ENCODE measurements at places on chromosomes 5 and 9.

GRCh38 chr5:133914434-133914833, 54.0 kb downstream of the C5orf15 start:
- DNase-seq, result no peak

DNA sequence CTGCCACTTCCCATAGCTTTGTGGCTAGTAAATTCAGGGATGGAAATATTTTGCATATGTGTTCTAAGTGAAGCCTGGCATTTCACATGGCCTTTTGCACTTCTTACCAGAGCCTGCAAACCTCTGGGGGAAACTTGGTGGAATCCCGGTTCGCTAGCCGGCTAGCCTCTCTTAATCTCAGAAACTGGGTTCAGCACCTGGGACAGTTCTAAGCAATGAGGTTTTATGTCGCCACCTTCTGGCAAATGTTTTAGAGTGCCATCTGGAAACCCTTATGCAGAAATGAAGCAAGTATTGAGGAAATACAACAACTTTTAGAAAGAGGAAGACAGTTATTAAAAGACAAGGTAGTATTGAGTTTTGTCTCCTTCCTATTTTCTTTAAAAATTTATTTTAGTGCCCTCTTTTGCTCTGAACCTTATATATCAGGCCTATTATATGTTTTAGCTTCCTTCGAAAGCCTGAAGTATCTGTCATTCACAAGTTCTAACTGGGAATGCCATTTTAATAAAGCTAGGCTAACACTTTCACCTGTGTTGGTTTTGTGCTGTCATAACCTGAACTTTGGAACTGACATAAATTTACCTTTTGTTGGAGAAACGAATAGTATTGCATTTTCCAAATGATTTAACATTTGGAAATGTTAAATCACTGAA, 963 bp upstream of the HTR1A start:
- peak; percentile 58 for DNase-seq

DNA sequence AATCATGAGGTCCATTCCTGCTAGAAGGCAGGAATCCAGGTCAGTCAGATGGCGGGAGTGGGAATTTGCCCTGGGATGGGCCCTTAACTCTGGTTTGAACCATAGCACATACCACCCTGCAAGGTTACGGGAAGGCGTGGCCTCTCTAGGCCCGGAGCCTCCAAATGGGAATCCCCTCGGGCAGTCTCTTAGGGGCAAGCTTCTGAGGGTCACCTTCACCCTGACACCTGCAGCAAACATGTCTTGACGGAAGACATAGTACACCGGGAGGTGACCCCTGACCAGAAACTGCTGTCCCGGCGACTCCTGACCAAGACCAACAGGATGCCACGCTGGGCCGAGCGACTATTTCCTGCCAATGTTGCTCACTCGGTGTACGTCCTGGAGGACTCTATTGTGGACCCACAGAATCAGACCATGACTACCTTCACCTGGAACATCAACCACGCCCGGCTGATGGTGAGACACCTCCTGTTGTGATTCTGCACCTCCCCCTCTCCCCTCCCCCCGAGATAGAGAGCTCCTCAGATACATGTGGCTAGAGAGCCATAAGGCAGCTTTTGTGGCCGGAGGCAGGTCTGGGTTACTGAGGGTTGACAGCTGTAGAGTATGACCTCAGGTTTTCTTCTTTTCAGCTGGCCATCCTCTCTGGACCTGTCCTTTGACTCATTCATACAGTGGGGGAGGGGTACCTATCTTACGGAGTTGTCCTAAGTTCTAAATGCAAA, 957 bp downstream of the PRELID1 start:
- DNase-seq, result no peak

DNA sequence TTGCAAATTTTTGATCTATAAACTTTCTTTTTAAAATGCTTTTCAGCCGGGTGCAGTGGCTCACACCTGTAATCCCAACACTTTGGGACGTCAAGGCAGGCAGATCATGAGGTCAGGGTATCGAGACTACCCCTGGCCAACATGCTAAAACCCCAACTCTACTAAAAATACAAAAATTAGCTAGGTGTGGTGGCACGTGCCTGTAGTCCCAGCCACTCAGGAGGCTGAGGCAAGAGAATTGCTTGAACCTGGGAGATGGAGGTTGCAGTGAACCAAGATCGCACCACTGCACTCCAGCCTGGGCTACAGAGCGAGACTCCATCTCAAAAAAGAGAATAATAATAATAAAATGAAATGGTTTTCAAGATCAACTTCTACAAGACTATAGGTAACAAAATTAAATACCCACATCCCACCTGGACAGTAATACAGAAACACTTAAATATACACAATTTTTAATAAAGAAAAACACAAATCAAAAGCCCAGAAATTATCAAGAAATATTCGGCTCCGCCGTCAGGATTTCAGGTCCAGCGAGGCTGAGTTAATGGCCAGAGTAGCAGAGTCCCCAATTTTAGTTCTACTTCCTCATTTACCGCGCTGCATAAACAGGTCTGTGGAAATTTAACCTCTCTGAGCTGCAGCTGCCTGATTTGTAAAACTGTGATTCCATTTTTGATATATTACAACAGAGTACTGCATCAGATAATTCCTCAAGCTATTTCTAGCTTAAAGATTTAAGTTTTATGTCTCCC, 4.0 kb downstream of the TUT7 start:
- DNase-seq, result no peak

- no peak for DNase-seq
Observed at GRCh38 chr5:122118356-122118948, 10.9 kb upstream of the ZNF474 start.

- no peak for DNase-seq
Observed at GRCh38 chr5:159032656-159033350, 66.9 kb downstream of the EBF1 start.

GRCh38 chr9:119868694-119869093, 499.5 kb upstream of the BRINP1 start:
- no peak for DNase-seq

DNA sequence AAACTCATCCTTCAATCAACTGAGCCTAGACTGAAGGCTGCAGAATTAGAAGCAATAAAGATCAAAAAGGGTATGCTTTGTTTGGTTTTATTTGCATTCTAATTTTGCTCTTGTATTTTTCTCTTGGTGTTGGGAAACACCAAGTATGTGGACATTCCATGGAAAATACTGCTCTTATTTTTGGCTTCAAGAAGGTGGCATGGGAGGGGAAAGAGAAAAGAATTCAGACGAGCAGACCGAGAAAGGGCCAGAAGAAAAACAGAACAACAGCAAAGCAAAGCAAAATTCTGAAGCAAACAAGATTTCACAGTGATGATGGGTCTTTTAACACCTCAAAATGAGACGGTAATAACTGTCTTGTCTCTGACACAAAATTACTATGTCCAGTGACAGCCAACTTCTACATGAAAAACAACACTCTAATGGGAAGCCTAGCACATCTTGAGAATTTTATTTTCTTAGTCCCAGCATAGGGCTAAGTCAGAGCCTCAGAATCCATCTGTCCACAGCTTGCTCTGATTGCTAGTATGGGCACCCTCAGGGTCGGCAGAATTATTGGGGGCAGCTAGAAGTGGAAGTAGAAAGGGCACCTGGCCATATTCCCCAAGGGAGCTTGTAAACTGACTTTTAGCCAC, 26.8 kb downstream of the FREM1 start:
- DNase-seq, result no peak

DNA sequence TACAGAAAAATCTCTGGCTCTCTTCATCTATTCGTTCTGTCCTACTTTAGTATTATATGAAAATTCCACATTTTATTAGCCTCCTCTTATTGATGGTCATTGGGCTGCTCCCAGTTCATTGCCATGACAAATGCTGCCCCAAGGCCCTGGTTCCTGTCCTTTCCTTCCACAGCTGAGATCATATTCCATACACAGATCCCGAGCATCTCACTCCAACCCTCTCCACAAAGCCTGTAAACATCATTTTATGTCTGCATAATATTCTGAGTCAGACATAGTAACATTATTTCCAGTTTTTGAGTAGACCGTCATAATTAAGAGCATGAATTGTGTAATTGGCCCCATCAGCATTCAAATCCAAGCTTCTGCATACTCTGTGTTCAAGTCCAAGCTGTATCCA, 86.3 kb downstream of the MVB12B start:
- DNase-seq, result no peak

DNA sequence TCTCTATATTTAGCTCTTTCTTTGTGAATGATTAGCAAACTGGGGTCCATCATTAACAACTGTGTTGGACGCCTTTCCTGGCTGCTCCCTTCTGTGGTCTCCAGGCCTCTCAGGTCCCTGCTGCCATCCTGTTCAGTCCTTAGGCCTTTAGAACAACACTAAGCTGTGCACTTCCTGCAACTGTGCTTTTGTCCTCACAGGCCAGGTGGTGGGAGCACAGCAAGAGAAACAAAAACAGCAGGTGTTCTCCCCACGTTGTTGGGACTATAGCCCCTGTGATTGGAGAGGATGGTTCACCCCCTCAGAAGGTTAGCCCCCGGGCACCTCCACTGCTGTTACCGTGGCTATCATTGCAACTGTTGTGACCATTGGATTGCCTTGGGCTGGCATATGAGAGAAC, 41.7 kb upstream of the CLINT1 start:
- no peak for DNase-seq

GRCh38 chr9:134169724-134170401, 5.5 kb upstream of the RNU6ATAC start:
- DNase-seq, result no peak
